ENCODE measurements at places on chromosomes 1 and 21.

DNA sequence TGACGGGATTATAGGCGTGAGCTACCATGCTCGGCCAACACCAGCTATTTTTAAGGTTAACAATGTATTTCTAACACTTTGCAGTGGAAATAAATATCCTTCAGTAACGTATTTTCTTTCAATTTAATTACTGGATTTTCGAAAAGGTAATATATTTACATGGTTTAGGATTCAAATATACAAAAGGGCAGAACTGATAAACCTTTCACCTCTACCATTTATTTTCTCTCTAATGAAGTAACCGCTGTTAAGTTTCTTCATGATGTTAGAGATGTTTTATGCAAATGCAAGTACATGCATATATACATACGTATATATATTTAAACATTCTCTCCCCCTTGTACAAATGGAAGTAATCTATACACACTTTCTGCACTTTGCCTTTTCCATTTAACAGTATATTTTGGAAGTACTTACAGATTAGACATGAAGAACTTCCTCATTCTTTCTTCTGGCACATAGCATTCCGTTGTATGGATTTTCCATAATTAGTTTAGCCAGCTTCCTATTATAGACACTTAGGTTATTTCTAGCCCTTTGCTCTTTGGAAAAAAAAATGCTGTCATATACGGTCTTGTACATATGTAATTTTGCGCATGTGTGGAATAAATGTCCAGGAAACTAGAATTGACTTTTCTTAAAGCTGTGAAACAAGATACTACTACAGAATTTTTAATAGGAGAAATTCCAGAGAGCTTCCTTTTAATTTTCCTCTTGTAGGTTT is 14.9 kb upstream of the HJV start:
- DNase-seq, result no peak

- no peak for DNase-seq
These were observed 59.8 kb upstream of the PLA2G4A start for GRCh38 chr1:186768906-186769305.

DNA sequence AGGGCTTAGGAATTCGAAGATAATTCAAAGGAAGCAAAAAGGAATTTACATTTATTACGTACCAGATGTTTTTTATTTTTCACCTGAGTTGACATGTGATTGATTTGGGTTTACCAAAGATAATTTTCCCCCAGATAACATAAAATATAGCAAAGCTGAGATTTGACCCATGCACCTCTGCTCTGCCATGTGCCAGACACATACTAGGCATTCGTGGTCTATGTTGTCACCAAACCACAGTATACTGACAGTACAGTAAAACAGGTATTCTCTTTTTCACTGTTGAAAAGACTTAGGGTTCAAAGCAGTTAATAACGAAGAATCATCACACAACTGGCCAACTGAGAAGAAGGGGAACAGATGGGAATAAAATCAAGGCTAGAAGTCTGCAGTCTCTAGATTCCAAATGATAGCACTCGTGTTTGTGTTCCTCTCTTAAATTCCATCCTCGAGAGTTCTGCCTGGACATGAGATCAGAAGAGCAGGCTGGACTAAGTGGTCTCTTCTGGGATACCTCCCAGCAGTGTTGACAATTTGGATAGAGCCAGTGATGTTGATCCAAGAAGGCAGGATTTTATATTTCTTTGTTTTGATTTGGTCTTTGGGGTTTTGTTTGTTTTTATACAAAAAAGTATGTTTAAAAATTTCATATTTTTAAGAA is 85.3 kb upstream of the RAVER2 start:
- DNase-seq, result no peak

GRCh38 chr1:155322953-155323728 is 2.4 kb downstream of the RUSC1 start:
- peak; percentile 79 for DNase-seq

- no peak for DNase-seq
These were observed 4.2 kb upstream of the PFKL start for GRCh38 chr21:44295646-44296045.

GRCh38 chr1:156898161-156898566 is 4.6 kb downstream of the PEAR1 start:
- peak; percentile 52 for DNase-seq
